ENCODE measurements at places on chromosomes 6 and 20. TPM values are rescaled to one million over a fixed set of nuclear protein-coding genes. Genes with fewer than 3 reads are reported as not detected.

Gene SLC25A27
- polyA plus RNA-seq, result 69.6 TPM

Gene STMND1
- polyA plus RNA-seq, result 0.90 TPM

Gene TMEM217
- 1.9 TPM for polyA plus RNA-seq

DNA sequence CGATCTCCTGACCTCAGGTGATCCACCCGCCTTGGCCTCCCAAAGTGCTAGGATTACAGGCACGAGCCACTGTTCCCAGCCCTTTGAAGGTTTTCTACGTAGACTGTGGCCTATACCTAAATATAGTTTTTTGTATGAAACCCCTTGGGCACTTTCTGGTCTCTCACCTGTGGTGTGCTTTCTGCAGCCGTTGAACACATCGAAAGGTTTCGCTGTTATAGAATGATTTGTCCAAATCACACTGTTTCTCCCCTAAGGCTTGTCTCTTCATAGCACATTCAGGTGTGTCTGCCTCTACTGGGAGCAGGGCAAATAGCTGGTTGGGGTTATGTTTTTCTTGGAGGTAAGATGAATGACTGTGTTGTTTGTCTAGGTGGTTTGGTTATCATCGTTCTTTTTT is 597.9 kb downstream of the RNF144B start:
- DNase-seq, result no peak

- no peak for DNase-seq
Observed at GRCh38 chr20:289693-290083, 862 bp downstream of the C20orf96 start.
